ENCODE measurements at places on chromosomes 6 and 20.
A peak's percentile ranks its signal among the peaks of the same experiment; 100 is the strongest.

- no peak for DNase-seq
Measured at GRCh38 chr6:163599136-163599535, 184.6 kb downstream of the QKI start.

GRCh38 chr6:36743538-36744303 is 46.1 kb downstream of the RAB44 start:
- no peak for DNase-seq

GRCh38 chr6:141734071-141734840 is 398.5 kb upstream of the GJE1 start:
- no peak for DNase-seq

- DNase-seq = no peak
Measured at GRCh38 chr6:2204272-2204671, 41.1 kb downstream of the GMDS start.

GRCh38 chr6:160031442-160031841 is 62.6 kb downstream of the IGF2R start:
- DNase-seq = no peak

GRCh38 chr20:40565001-40565681 is 123.9 kb downstream of the MAFB start:
- DNase-seq = no peak

DNA sequence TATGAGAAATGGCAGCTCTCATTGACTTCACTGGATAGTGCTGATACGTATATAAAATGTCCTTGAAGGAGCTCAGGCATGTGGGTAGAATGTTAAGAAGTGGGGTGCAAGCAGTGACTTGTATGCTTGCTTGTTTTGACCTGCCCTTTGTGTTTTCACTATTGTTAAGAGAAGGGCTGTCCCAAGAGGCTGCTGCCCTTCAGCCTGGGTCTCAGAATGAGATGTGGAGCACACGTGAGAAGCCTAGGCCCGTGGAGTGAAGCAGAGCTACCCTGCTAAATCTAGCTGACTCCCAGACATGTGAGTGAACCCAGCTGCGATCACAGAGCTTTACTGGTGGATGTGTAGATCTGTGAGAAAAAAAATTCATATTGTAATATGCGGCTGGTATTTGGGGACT is 305.3 kb upstream of the RGS17 start:
- DNase-seq = no peak

DNA sequence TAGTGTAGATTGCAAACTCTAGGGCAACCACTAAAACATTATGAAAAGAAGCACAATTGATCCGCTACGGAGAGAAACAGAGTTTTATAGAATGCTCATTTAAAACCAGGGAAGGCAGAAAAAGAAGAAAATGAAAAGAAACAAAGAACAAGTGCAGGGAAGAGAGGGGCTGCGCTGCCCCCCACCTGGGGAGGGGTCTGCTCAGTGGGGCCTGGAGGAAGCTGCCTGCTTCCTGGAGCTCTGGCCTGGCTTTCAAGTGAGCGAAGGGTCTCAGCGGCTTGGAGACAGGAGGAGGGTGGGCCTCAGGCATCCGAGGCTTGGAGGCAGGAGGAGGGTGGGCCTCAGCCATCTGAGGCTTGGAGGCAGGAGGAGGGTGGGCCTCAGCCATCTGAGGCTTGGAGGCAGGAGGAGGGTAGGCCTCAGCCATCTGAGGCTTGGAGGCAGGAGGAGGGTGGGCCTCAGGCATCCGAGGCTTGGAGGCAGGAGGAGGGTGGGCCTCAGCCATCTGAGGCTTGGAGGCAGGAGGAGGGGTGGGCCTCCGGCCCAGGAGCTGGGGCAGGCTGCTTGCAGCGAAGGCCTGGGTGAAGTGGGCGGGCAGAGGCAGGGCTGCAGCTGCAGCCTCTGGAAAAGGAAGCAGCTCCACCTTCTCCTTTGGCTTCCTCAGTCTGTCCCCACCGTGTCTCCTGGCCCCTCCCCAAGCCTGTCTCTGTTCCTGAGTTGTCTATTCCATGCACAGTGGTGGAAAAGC is 406.3 kb downstream of the TAF4 start:
- DNase-seq = peak; percentile 70

DNA sequence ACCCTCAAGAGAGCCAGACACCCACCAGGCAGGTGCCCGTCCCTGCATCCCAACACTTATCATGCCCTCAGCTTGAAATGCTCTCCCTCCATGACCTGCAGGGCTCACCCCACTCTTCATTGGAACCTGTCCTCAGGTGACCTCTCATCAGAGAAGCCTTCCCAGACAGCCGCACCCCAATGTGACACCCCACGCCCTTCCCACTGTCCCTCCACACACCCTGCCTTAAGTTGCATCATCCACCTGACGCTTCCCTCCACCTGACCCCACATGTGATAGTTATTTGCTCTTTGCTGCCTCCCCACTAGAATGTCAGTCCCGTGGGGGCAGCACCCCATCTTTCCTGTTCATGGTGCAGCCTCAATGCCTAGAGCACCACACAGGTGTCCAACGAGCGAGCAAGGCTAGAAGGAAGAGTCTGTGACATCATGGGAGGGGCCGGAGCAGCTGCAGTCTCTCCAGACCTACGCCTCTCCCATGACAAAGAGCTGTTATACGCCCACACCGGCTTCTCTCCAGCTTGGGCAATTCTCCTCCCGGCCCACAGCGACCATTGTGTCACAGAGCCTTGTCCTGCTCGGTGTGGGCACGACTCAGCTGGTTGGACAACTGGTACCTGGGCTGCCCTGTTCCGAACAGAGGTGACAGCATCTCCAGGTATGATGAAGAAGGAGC is 58.2 kb downstream of the NFATC2 start:
- no peak for DNase-seq

- no peak for DNase-seq
Measured at GRCh38 chr6:11845664-11846577, 67.3 kb upstream of the ADTRP start.
